Endothelial cell of umbilical vein (primary cell): ENCODE measurements at places on chromosomes 3 and 15. TPM values are rescaled to one million over a fixed set of nuclear protein-coding genes. Genes with fewer than 3 reads are reported as not detected.
A peak's percentile ranks its signal among the peaks of the same experiment; 100 is the strongest.

- H3K27ac ChIP-seq: no peak overlapping the region
- H3K4me3 ChIP-seq: no peak overlapping the region
- H3K4me1 ChIP-seq: no peaks in the 10 kb centered on the region
- peak; percentile 77 for DNase-seq
Observed at GRCh38 chr15:43769584-43770228, 7.1 kb downstream of the ELL3 start.

DNA sequence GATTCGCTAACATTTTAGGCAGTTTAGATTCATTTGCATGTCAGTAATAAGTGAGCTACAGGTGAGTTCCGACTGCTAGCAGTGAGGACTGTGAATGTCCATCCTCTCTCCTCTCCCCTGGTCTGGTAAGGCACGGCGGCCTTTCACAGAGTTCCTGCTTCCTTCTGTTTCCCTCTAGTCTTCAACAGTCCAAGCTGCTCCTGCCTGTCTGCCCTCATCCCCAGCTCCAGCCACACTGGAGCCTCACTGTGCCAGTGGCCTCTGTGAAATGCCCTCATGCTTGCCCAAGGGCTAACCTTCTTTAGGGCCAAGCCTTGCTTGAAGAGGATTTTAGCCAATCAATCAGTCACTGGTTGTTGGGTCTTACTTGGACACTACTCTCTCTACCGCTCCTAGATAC is 145.8 kb upstream of the BHLHE40 start:
- no peaks in the 10 kb centered on the region for H3K36me3 ChIP-seq
- H3K4me1 ChIP-seq: peaks cover 18% of the 10 kb centered on the region
- no peak overlapping the region for H3K27ac ChIP-seq
- H3K27me3 ChIP-seq: no peaks in the 10 kb centered on the region
- DNase-seq: no peak

DNA sequence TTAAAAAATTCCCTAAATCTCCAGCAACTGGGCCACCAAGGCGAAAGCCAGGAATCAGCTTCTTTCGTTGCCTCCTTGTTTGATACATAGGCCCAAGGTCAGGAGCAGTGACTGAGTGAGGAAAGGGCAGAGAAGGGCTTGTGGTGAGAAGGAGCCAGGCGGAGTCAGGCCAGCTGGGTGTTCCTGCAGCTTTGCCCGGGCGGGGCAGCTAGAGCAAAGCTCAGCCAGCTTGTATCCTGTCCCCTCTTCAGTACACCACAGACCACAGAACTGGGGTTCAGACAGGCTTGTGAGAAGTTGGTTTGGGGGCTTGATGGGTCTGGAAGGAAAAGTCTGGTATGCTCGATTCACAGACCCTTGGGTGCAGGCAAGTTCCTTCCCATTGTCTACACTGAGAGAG is 52.6 kb downstream of the CCK start:
- peaks cover 26% of the 10 kb centered on the region for H3K36me3 ChIP-seq
- no peak overlapping the region for H3K27ac ChIP-seq
- no peak for DNase-seq
- H3K27me3 ChIP-seq: no peaks in the 10 kb centered on the region
- no peaks in the 10 kb centered on the region for H3K4me1 ChIP-seq
- H3K4me3 ChIP-seq: no peak overlapping the region

GRCh38 chr15:31455499-31455898 is 128.9 kb downstream of the KLF13 start:
- no peaks in the 10 kb centered on the region for H3K36me3 ChIP-seq
- H3K27ac ChIP-seq: no peak overlapping the region
- no peak for DNase-seq
- no peak overlapping the region for H3K4me3 ChIP-seq
- H3K27me3 ChIP-seq: peaks cover 6% of the 10 kb centered on the region

- no peaks in the 10 kb centered on the region for H3K36me3 ChIP-seq
- peaks cover 10% of the 10 kb centered on the region for H3K27me3 ChIP-seq
- peaks cover 4% of the 10 kb centered on the region for H3K4me1 ChIP-seq
- no peak for DNase-seq
- no peak overlapping the region for H3K4me3 ChIP-seq
Observed at GRCh38 chr3:190319660-190320059, 2.6 kb downstream of the CLDN1 start.

GRCh38 chr15:62637574-62637897 is 405.0 kb upstream of the TPM1 start:
- no peak overlapping the region for H3K4me3 ChIP-seq
- H3K27ac ChIP-seq: no peak overlapping the region
- H3K4me1 ChIP-seq: no peaks in the 10 kb centered on the region
- no peaks in the 10 kb centered on the region for H3K27me3 ChIP-seq
- H3K36me3 ChIP-seq: no peaks in the 10 kb centered on the region
- DNase-seq: no peak

- H3K4me1 ChIP-seq: no peaks in the 10 kb centered on the region
- H3K27me3 ChIP-seq: no peaks in the 10 kb centered on the region
- H3K4me3 ChIP-seq: no peak overlapping the region
- no peak for DNase-seq
- H3K27ac ChIP-seq: no peak overlapping the region
Observed at GRCh38 chr15:82176542-82176941, 86.0 kb downstream of the EFL1 start.

DNA sequence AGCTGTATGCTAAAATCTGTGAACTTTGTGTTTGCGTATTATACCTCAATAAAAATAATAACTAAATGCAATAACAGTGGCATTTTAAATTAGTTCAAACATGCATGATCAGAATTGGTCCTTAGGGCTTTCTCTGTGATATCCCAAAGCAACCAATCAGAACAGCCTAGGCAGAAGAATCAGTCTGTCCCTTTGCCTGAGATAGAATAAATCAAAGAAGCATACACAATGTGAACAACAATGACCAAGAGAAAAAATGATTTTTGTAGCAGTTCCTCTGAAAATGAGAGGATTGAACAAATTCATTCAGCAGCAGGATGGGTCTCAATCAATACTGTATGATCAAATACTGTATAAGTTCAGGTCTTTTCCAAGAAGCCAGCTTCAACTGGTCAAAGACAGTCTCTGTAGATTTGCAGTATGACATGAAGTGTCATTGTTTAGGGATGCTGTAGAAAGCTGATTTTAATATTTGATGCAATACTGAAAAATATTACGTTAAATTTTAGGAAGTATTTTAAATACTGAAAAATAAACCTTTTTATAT is 1071.6 kb downstream of the AGBL1 start:
- no peaks in the 10 kb centered on the region for H3K4me1 ChIP-seq
- no peak overlapping the region for H3K27ac ChIP-seq
- H3K27me3 ChIP-seq: no peaks in the 10 kb centered on the region
- no peak for DNase-seq
- H3K36me3 ChIP-seq: no peaks in the 10 kb centered on the region
- no peak overlapping the region for H3K4me3 ChIP-seq

- no peaks in the 10 kb centered on the region for H3K27me3 ChIP-seq
- H3K4me1 ChIP-seq: peaks cover 20% of the 10 kb centered on the region
- no peaks in the 10 kb centered on the region for H3K36me3 ChIP-seq
- H3K27ac ChIP-seq: no peak overlapping the region
Observed at GRCh38 chr3:171970301-171970788, 69.0 kb upstream of the FNDC3B start.

DNA sequence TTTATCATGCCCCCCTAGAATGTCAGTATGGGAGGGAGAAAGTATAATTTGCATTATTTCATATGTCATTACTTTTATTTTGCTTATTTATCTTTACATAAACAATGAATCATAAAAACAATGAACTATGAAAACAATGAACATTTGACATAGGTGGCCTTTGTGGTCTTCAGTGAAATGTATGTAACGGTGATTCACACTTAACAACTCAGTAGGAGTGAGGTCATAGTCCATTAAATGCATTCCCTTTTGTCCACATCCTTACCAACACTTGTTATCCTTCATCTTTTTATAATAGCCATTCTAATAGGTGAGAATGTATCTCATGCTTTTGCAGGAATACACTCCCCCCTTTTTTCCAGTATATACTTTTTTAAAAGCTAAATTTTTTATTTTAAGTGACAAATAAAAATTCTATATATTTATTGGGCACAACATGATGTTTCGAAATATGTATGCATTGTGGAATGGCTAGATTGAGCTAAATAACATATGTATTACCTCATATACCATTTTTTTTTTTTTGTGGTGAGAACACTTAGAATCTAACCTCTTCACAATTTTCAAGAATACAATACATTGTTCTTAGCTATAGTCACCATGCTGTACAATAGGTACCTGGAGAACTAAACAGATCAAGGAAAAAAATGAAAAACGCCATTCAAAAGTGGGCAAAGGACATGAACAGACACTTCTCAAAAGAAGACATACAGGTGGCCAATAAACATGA is 189.5 kb downstream of the WDR72 start:
- H3K36me3 ChIP-seq: no peaks in the 10 kb centered on the region
- H3K27me3 ChIP-seq: no peaks in the 10 kb centered on the region
- H3K27ac ChIP-seq: no peak overlapping the region
- DNase-seq: peak; percentile 8
- H3K4me3 ChIP-seq: no peak overlapping the region

GRCh38 chr3:100780071-100780622 is 70.9 kb downstream of the TFG start:
- no peak overlapping the region for H3K27ac ChIP-seq
- peaks cover 2% of the 10 kb centered on the region for H3K36me3 ChIP-seq
- H3K4me1 ChIP-seq: no peaks in the 10 kb centered on the region
- no peaks in the 10 kb centered on the region for H3K27me3 ChIP-seq

GRCh38 chr15:76245072-76245610 is 66.1 kb downstream of the ETFA start:
- H3K27ac ChIP-seq: no peak overlapping the region
- DNase-seq: no peak
- H3K4me3 ChIP-seq: no peak overlapping the region
- H3K27me3 ChIP-seq: no peaks in the 10 kb centered on the region

DNA sequence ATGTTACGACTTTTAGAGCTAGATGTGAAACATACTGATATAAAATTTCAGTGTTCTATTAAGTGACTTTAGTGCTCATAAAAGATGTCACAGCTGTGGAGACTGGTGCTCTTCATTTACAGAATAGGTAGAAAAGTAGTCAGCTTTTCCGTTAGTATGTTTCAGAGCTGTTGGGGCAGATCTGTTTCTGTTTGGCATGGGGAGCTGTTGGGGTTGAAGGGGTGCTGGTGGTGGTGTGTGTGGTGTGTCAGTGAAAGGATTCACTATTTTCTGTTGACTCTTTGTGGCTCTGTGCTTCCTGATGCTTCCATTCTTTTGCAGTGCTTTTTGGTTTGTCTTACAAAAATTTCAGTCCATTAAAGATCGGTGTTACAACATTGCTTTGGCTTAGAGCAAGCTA is 3.2 kb downstream of the UBE2E2 start:
- no peak for DNase-seq
- peaks cover 5% of the 10 kb centered on the region for H3K4me1 ChIP-seq

DNA sequence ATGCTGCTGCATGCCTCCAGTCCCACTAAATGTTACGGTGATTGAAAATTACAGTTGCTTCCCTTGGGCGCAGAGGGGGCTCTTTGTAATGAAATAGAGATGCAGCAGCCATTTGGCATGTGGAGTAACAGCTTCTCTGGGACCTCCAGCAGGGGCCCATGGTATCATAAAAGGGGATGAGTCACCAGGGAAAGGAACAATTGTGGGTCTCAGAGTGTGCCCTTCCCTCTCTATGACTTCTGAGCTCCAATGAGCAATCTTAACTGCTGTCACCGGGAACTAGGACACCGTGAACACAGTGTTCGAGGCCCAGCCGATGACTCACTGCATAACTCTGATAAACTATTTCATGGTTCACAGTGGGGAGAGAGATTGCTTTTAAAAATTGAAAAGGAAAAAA is 164.8 kb upstream of the NUDT16 start:
- peaks cover 23% of the 10 kb centered on the region for H3K4me1 ChIP-seq
- H3K27me3 ChIP-seq: no peaks in the 10 kb centered on the region
- no peak overlapping the region for H3K4me3 ChIP-seq
- H3K27ac ChIP-seq: peak overlapping the region; percentile 27
- DNase-seq: peak; percentile 53

DNA sequence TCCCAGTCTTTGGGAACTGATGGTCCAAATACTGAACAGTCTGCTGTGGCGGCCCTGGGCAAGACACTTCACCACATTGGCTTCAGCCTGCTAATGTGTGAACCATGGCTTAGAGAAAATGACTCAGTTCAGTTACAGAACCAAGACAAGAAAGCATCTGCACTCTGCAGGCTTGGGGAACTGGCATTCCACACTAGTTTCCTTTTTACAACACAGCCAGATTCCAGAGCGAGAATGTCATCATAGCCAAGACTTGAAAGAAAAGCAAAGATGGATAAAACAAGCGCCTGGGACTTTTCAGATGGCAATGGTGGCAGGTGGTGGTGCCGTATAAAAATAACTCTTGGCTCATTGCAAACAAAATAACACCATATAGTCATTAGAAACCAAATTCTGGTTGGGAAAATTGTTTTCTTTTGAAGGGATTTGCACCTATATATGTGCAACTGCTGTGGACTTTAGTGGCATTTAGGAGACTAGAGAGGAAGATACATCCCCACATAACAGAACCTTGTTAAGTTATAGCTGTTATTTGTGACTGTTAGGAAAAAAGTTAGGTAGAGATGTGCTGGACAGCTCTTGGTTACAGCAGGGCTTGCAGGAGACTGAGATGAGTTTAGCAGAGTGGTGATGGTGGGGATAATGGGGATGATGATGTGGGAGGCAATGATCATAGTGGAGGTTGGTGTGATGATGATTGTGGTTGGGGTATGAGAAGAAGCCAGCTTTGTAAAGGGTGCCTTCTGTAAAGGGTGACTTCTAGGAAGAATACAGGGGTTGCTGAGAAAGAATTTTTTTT is 273.6 kb downstream of the THRB start:
- peak; percentile 79 for DNase-seq
- H3K36me3 ChIP-seq: no peaks in the 10 kb centered on the region
- H3K4me3 ChIP-seq: no peak overlapping the region
- H3K27ac ChIP-seq: peak overlapping the region; percentile 31
- peaks cover 5% of the 10 kb centered on the region for H3K4me1 ChIP-seq
- H3K27me3 ChIP-seq: no peaks in the 10 kb centered on the region

- H3K27ac ChIP-seq: no peak overlapping the region
- no peak for DNase-seq
- no peaks in the 10 kb centered on the region for H3K36me3 ChIP-seq
Observed at GRCh38 chr15:92606126-92606835, 49.3 kb downstream of the FAM174B start.

GRCh38 chr3:196186651-196187573 is 24.3 kb downstream of the ZDHHC19 start:
- DNase-seq: no peak
- no peaks in the 10 kb centered on the region for H3K4me1 ChIP-seq
- H3K4me3 ChIP-seq: no peak overlapping the region

The LMAN1L gene
- total RNA-seq: not detected in 2 replicates

The CSTA gene
- total RNA-seq: not detected in 2 replicates

The ADAMTS17 gene
- total RNA-seq: not detected in 2 replicates

The ISG20 gene
- 5.4 and 6.4 TPM in 2 replicates for total RNA-seq
